ENCODE measurements at places on chromosomes 16 and 17.

DNA sequence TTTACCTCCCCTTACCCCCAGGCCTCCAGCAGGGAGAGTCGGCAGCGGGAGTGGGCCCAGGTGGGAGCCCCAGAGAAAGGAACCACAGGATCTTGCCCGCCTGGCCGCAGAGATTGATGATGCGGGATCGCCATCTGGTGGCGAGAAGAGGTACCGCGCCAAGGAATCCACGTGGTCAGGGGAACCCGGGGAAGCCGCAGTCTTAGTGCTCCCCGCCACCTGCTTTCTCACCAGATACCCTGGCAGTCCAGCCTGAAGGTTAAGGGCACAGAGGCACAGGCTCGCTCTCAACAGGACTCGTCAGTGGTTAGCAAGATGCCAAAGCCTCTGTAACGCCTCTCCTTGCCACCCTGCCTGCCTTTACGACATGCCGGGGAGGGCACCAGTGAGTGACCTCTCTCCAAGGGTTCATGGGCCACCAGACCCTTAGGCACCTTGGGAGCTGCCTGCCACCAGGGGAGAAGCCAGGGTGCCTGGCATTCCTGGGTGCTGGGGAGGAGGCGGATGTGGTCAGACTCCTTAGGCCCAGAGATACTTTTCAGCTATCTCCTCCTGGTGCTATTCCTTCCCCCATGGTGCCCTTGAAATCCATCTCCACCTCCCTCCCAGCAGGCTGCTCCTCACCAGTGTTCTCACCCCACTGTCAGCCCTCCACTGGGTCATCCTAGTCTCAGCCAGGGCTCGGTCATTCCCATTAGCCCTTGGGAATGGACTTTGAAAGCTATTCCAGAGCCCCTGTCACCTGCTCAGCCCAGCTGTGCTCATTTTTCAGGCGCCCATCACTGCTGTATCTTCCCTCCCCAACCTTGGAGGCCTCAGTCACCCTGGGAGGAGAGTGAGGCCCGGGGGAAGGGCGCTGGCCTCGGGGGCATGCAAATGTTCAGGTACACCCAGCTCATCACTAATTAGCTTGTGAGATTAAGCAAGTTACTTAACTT is 5.5 kb upstream of the RHBDF2 start:
- DNase-seq, result peak; percentile 77

- DNase-seq, result no peak
Measured at GRCh38 chr16:5006348-5007193, 27.2 kb downstream of the NAGPA start.

DNA sequence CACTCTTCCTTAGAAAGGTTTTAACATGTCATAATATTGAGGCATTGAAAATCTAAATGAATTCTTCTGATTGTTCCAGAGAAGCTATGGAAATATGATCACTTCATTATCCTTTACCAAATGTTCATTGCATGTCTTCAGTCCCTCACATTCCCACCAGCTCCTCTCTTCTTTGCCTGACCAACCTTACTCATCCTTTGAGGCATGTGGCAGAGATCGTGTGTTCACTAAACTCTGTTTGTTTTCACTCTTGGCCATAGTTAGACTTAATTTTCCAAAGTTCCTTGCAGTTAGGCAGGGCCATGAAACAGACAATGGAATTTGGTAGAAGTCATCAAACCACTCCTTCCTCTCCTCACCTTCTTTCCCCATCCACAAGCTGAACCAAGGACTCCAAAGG is 266.5 kb upstream of the HSBP1 start:
- no peak for DNase-seq

GRCh38 chr16:84832488-84833143 is 12.8 kb downstream of the CRISPLD2 start:
- DNase-seq, result no peak

GRCh38 chr17:40452921-40453378 is 9.7 kb downstream of the IGFBP4 start:
- DNase-seq, result no peak

DNA sequence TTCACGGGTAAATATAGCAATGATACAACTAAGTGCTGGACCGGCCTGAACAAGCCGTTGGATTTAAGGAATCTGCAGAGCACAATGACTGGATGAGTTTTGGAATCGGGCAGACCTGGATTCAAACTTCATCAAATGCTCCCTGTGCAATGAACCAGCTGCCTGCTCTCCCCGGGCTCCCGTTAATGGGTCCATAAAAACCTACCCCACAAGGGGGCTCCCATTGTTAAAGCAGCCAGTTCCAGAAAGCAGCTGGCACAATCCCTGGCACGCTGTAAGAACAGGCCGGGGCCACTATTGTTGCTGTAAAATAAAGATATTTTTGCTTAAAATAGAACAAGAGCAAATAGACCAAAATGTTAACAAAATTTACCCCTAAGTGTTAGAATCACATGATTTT is 131.9 kb downstream of the C16orf95 start:
- no peak for DNase-seq

DNA sequence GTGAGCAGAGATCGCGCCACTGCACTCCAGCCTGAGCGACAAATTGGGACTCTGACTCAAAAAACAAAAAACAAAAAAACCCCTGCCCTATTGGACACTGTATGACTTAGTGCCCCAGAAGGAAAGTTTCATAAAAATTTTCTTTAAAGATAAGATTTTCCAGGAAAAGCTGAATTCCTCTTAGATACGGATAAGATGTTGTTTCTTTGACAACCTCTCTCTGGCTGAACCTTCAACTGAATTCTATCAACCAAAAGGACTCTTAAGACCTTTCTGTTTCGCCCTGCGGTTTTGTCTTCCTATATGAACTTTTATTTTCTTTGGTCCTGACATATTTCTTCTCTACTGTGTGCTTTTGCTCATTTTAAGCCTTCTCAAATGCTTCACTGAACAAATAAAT is 35.8 kb downstream of the CPPED1 start:
- DNase-seq, result no peak

DNA sequence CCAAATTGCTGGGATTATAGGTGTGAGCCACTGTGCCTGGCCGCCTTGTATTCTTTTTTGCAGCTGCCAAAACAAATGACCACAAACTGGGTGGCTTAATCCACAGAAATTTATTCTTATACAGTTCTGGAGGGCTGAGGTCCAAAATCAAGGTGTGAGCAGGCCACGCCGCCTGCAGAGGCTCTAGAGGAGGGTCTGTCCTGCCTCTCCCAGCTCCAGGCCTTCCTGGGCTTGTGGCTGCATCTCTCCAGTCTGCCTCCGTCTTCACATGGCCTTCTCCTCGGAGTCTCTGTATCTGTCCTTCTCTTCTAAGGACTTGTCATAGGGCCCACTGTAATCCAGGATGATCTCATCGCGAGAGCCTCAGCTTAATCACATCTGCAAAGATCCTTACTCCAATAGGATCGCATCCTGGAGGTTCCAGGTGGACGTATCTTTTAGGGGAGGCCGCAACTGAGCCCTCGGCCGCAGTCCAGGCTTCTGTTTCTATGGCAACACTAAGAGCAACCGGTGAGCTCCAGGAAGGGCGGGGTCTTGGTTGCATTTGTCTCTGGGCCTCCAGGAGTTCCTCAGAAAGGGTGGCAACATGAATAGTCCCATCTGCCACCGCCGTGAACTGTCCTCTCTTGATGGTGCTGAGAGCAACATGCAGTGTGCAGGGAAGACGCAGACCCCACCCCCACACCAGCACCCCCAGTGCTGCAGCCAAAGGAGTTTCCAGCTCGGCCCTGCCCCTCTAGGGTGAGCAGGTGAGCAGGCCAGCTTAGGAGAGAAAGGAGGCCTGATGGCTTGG is 29.5 kb upstream of the CREBBP start:
- no peak for DNase-seq

DNA sequence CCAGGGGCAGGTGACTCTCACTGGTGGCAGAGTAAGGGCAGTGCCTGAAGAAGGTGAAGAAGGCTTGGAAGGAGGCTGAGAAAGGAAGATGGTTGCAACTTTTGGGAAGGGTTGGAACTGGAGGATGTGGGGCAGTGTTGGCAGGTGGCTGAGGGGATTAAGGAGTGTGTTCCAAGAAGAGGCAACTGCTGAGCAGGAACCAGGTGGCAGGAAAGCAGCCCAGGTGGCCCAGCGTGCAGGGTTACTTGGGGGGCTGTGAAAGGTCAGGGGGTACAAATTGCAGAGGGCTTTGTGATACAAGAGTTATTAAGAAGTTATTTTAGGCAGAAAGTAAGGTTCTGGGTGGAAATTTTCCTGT is 28.6 kb downstream of the WSCD1 start:
- DNase-seq, result no peak

- DNase-seq, result no peak
Measured at GRCh38 chr16:81216706-81217105, 21.8 kb upstream of the BCO1 start.

DNA sequence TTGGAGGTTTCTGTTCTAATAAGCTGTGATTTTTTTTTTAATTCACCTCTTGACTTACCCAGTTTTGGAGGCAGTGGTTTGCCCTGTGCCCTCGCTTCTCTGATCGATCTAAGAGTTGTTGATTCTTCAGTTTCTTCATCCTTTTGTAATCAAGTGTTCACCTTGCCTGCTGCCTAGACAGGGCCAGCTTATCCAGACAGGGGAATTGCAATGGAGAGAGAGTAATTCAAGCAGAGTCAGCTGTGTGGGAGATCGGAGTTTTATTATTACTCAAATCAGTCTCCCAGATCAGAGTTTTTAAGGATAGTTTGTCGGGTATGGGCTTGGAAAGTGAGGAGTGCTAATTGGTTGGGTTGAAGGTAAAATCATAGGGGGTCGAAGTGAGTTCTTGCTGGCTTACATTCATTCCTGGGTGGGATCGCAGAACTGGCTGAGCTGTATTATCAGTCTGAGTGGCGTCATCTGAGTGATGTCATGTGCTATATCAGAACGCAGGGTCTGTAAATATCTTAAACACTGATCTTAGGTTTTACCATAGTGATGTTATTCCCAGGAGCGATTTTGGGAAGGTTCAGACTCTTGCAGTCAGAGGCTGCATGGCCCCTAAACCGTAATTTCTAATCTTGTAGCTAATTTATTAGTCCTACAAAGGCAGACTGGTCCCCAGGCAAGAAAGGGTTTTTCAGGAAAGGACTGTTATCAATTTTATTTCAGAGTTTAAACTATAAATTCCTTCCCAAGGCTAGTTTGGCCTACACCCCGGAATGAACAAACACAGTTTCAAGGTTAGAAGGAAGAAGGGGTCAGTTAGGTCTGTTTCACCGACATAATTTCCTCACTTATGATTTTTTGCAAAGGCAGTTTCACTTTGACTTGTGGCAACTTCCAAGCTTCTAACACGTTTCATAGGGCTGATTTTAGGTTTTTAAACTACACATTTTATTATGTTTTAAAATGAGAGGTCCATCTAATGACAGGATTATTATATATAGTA is 21.5 kb upstream of the KCNJ16 start:
- DNase-seq, result no peak

GRCh38 chr16:71467810-71468209 is 5.8 kb upstream of the ZNF23 start:
- peak; percentile 26 for DNase-seq

DNA sequence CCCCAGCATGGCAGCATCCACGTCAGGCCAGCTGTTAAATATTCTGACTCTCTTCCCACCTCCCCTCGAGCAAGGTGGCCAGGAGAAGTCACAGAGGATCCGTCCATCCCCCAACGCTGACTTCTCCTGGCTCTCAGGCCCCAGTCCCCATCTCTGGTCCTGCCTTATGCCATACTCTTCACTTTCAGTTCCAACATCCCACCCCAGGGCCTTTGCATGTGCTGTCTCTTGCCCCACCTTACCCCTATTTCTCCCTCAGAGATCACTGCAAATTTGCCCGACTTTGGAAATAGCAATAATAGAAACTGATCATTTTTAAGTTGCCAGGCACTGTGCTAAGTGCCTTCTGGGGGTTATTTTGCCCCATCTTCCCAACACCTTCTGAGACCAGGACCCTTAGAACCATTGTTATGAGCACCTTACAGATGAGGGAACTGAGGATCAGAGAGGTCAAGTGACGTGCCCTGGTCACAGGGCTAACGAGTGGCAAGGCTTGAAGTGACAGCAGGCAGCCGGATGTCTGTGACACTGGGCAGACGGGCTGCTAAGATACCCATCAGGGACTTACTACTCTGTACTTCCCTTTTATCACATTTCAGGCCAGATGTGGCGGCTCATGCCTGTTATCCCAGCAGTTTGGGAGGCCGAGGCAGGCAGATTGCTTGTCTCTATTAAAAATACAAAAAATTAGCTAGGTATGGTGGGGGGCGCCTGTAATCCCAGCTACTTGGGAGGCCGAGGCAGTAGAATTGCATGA is 17.7 kb downstream of the HID1 start:
- DNase-seq, result no peak

GRCh38 chr17:3812771-3813170 is 11.8 kb upstream of the ITGAE start:
- DNase-seq, result no peak

DNA sequence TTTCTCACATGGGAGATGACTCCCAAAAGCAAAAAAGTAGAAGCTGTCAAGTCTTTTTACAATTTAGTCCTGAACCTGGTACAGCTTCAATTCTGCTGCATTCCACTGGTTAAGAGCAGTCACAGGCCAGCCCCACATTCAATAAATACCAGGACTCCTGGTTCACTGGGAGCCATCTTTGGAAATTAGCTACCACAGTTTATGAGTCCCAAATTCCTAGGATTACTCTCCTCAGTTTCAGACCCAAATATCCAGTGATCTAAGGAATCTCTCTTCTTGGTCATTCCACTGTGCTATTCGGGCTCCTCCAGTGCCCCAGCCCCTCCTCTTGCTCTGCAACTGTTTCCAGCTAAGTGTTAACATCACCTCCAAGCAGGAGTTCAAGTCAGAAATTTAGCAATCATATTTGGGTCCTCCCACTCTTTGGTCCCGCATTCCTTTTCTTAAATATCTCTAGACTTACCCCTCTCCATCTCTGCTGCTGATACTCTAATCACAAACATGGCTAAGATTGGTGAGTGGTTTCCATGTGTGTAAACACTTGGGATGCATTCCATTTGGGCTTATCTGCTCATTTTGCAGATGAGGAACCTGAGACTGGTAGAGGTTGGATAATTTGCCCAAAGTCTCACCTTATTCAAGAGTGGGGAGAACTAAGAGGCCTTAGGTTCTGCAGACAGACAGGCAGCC is 9.6 kb upstream of the WIPF2 start:
- DNase-seq, result no peak

- DNase-seq, result peak; percentile 19
Measured at GRCh38 chr16:31071861-31072260, 2.2 kb downstream of the ZNF668 start.

GRCh38 chr17:81884520-81884919 is 6.9 kb downstream of the ALYREF start:
- DNase-seq, result no peak

GRCh38 chr16:88809068-88809675 is 2.6 kb downstream of the APRT start:
- no peak for DNase-seq

- DNase-seq, result no peak
Measured at GRCh38 chr16:81608523-81609209, 164.1 kb downstream of the CMIP start.

DNA sequence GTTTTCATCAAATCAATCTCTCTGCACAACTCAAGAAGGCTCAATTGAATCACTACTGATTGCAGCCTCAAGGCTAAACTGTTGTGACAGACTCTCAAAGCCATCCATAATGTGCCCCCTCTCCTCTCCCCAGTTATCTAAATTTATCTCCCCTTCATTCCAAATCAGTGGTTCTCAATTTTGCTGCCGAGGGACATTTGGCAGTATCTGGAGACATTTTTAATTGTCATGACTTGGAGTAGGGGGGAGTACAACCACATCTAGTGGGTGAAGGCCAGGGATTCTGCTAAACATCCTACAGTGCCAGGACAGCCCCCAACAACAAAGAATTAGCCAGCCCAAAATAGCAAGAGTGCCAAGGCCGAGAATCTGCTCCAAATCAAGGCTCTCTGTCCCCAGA is 9.1 kb downstream of the USP31 start:
- DNase-seq, result no peak

GRCh38 chr17:49969795-49970389 is 902 bp downstream of the DLX4 start:
- DNase-seq, result no peak
